Activated T-helper 1 cell treated with anti-CD3 and anti-CD28 coated beads, Interleukin-2, amount 50 U/mL, for 16 hours (primary cell): ENCODE measurements at places on chromosomes 5 and 9.

DNA sequence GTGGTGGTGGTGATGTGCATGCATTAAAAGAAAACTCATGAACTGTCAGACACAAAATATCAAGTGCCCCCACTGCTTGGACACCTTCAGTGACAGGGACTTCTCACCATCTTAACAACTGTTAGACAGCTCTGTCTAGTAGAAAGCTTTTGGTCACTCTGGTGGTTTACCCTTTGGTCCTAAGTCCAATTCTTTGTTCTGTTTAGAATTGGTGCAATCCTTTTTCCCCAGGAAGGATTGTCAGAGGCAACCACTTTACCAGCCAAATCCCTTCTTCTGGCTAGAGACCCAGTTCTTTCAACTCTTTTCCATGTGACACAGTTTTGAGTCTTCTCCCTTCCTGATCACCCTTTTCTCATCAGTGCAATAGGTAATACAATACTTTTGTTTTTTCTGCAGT lies 140.2 kb downstream of the SEC61B start:
- DNase-seq, result no peak

- no peak for DNase-seq
Measured at GRCh38 chr5:96143450-96143849, 181.8 kb upstream of the ELL2 start.

GRCh38 chr5:143887903-143888665 lies 76.1 kb downstream of the HMHB1 start:
- DNase-seq, result no peak

- no peak for DNase-seq
Measured at GRCh38 chr5:154778534-154778933, 23.4 kb downstream of the LARP1 start.

- no peak for DNase-seq
Measured at GRCh38 chr9:70802758-70803436, 318.5 kb downstream of the TRPM3 start.

GRCh38 chr5:13771011-13771571 lies 173.4 kb downstream of the DNAH5 start:
- DNase-seq, result no peak

DNA sequence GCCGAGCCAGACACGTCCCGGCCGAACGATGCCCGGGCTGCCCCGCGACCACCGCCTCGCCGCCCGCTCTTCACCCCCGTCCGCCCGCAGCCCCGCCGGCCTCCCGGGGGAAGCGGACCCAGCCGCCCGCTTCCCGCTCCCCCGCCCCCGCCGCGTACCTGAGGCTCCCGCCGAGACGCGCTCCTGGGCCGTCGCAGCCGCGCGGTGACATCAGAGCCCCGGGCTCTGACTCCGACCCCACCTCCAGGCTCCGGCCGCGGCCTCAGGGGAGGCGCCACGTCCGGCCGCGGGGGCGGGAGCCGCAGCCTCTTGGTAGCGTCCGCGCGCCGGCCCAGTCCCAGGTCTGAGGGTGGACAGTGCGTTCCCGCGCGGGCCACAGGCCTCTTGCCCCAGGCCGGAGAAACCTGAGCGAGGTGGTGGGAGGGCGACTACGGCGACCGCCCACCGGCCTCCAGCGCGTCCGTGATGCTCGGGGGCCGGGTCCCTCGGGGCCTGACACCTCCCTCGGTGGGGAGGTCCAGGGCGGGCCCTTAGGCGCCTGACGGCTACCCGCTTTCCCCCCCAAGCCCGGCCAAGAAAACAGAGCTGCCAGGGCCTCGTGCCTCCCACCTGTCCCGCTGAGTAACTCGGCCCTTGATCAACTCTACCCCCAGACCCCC lies at the start of gene SHROOM1:
SHROOM1 (minus strand) TSS at position 212 of the 659 bp plus-strand sequence. CDS start 4,507 bp downstream, outside the sequence.
- DNase-seq, result no peak

DNA sequence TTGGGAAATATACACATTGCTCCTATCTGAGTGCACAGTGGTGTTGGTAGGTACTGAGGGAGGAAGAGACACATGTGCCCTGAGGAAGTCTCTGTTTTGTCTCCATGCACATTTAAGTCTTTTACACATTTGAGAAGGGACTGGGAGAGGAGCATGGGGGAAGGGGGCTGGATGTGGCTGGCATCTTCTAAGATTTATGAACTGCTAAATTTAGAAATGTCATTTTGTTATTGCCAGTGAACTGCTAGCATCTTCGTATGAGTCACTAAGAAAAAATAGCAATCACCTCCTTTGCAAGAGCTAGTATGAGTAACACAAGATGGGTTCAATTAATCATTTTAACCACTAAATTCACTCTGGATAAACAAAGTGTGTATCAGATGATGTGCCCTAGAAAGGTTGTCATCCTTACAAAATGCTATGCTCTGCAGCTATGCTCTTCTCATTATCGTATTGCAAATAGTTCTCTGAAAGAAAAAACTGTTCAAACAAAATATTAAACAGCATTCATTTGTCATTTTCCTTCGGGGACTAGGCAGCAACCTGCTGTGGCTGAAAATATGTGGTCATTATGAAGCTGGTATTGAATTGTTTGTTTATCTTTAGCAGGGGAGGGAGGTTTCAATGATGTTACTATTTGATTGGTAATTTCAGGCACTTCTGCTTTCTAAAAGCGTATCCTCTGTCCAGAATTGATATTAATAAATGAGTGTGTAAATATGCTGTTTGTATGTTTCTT lies 236.5 kb downstream of the DMRTA1 start:
- DNase-seq, result no peak

DNA sequence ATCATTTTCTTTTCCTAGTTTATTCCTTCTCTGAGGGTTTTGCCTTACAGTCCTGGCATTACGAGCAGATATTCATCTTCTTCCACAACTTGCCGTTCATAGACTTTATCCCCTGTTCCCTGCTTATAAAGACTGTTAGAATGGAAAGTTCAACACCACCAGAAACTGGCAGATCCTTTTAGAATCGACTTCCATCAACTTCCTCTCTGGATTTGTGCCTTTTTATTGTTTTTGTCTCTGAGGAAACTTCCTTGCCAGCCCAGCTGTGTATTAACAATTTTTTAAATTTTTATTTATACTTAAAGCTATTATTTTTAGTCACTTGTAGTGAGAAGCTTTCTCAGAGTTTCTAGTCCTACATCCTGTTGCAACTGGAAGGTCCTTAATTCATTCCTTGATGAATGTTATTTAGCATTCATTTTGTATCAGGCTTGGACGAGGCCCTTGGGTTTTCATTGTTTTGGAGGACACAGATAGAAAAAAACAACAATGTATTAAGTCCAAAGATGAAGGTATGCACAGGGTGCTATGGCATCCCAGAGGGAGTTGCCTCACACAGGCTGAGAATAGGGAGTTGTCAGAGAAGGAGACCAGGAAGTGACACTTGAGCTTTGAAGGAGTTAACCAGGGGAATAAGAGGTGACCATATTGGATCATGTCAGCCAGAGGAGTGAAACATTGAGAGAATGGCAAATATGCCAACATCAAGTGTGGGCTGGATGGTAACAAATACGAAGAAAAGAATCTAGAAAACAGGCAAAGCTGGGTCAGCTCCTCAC lies 81.3 kb downstream of the ADAMTSL1 start:
- DNase-seq, result no peak

DNA sequence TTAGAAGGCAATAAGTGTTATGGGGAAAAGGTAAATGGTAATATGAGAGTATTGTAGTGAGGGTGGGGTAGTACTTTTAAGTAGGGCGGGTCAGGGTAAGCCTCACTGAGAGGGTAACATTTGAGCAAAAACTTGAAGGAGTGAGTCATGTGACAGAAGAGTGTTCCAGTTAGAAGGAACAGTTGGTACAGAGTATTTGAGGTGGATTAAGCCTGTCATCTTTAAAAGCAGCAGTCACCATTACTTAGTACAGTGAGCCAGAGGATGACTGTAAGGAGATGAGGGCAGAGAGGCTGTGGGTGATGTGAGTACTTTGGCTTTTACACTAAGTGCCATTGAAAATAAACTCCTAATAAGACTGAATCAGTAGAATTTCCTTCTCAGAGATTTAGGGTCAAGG lies 54.8 kb downstream of the UBAP1 start:
- no peak for DNase-seq

DNA sequence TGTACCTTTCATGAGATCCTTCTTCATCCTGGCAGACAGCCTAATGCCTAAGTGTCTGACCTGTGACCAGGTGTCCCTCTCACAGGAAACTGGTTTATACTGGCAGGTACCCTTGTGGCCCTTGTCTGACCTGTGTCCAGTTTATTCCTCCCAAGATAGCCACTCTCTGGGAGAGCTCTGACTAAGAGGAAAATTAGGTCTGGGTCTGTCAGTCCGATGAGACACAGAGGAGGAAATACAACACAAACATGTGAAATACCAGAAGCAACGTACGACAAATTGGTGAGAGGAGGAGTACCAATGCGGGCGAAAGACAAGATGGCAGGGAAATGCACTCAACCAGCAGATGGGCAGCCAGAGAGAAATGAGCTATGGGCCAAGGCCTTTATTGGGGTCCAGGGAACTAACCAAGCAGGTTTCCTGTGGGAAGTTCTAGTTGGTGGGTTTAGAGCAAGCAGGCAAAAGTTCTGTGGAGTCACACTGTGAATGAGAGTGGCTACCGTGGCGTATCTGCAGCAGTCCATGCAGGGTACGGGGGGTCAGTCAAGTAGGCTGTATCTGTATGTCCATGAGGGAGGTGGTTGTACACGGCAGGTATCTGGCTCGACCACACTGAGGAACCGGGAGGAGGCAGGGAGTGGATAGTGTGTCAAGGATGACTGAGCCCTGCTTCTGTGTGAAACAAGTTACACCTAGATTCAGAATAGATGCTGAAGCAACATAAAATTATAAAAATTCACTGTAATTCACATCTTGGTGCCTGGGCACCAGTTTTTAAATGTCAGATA lies 109.0 kb downstream of the MLLT3 start:
- no peak for DNase-seq

GRCh38 chr5:164748861-164749260 lies 1243.4 kb downstream of the MAT2B start:
- no peak for DNase-seq

DNA sequence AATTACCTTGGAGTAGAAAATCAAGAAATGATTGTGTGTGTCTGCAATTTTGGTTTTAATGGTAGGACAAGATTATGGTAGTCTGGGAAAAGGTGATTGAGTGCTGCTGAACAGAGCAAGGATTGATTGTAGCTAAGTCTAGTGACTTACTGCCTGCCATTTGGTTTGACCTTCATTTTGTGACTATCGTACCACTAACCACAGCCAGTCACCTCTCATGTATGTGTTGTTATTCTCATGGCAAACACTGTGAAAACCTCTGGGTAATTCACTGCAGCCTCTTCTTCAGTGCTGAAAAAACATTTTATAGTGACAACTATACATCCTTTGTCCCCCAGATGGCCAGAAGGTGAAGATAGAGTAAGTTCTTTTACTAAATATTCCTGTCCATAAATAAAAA lies 37.5 kb downstream of the CTNNA1 start:
- no peak for DNase-seq
